ENCODE measurements at places on chromosomes 7 and 10.

- no peak for ATAC-seq
Measured at GRCh38 chr10:60291344-60291930, 98.2 kb downstream of the ANK3 start.

- no peak for ATAC-seq
Measured at GRCh38 chr7:73894733-73895551, 34.0 kb downstream of the TMEM270 start.

DNA sequence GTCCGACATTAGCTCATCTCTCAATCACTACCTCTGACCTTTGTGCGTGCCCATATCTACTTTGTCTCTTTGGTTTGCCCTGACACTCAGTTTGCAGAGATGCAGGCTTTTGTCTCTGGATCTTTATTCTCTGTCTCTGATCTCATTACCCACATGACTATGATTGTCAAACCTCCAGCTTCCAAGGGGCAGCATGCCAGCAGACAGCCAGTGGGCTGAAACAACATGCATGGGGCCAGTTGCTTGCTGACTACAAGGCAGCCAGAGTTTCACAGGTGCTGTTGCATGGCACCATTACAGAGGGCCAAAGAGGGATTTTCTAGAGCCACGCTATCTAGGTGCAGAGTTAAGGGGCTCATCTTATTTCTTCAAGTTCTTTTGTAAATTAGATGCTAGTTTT, 146.2 kb downstream of the SPAG6 start:
- peak; percentile 24 for ATAC-seq

GRCh38 chr10:6049031-6049400, 13.2 kb downstream of the IL2RA start:
- ATAC-seq, result no peak

GRCh38 chr7:69903410-69903809, 305.1 kb downstream of the AUTS2 start:
- no peak for ATAC-seq

GRCh38 chr7:141118767-141119166, 44.9 kb downstream of the TMEM178B start:
- no peak for ATAC-seq

DNA sequence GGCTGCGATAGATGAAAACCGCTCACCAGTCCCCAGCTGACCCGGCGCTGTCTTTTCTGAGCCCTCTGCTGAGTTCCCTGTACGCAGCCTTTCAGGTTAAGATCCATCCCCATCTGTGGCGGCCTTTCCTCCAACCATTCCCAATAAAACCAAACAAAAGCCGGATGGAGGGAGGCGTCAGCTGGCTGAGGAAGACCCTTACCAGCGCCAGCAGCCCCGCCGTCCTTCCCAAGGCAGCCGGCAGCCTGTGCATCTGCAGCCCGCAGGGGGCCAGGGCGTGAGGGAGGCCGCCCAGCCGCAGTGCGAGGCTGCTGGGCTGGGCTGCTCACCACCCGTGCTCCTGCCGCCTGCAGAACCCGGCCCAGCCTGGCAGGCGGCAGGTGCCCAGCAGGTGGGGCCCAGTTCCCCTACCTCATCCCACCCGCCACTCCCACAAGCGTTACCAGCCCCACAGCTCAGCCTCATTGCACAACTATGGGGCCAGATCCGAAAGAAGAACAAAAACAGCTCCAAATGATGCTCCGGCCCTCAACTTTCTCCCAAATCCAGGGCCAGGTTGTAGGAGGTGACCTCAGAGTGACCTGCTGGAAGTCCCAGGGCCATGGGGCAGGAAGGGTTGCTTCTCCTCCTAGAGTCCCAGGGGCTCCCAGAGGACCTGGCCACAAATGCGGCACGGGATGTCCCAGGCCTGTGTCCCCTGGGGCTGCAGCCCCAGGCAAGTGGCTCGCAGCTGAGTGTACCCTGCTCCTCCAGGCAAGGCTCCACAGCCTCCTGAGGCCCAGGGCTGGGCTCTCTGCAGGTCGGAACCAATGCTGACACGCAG, 23.8 kb downstream of the PAPOLB start:
- peak; percentile 75 for ATAC-seq

DNA sequence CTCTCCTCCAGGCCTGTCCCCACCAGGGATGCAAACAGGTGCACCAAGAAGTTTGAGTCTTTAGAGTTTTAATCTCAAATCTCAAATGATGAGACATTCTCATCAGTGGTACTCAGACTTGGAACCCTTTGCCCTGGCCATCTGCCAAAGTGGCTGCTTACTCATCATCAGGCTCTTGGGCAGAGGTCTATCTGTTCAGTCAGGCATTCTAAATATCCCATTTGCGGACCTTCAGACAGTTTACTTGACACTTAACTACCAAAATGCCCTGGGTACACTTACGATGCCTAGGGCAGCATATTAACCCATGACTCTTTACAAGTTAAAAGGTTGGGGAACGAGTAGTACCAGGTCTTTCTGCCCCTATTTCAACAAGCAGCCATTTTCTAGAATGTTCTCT, 61.2 kb upstream of the YAE1 start:
- no peak for ATAC-seq

- ATAC-seq, result no peak
Measured at GRCh38 chr7:106482091-106482490, 178.9 kb downstream of the CCDC71L start.

DNA sequence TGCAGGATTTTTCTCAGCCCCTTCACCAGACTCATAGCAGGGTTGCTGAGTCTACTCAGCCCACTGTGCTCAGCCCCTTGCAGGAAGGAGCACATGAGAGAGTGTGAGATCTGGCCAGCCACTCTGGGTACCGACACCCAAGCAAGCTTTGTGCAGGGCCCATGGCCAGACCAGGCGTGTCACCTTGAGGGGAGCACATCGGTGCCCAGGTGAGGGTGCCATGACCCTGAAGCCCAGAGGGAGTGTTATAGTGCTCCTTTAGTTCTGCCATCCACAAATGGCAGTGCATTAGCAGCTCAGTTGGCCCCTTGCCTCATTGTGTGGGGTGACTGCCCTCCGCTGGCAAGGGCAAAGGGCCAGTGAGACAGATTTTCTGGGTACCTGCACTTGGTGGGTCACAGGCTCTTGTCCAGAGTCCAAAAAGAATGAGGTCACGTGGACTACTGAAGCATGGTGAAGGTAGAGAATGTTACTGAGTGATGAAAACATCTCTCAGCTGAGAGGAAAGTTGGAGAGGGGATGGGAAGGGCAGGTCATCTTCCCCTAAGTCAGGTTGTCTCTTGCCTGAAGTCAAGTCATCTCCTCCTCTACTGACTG, 181.8 kb downstream of the MACC1 start:
- ATAC-seq, result no peak

DNA sequence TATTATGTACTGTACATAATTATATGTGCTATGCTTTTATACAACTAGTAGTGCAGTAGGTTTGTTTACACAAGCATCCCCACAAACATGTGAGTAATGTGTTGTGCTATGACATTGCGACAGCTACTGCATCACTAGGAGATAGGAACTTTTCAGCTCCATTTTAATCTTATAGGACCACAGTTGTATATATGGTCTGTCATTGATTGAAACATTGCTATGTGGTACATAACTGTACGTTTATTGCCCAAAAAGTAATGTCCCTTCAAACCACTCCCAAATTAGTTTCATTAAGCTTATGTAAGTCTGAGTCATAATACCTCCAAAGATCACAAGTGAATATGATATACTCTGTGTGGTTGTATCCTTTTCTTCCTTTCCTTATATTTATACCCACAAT, 183.2 kb upstream of the POT1 start:
- ATAC-seq, result no peak

GRCh38 chr10:5446390-5446926, 34.1 kb downstream of the NET1 start:
- peak; percentile 86 for ATAC-seq

DNA sequence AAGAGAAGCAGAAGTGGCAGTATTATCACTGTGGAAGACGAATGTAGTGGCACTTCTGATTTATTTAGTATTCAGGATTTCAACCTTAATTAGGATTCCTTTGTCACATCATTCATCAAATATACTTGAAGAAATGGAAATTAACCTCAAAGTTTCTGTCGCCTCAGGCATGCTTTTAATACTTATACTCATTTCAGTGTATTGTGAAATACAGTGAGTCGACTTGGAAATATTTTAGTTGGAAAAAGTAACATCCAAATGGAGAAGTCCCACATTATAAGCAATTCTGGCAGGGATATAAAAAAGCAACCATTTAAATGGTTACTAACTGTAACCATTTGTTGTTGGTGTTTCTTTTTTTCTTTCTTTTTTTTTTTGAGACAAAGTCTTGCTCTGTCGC, 648.8 kb downstream of the ARL4A start:
- no peak for ATAC-seq

- no peak for ATAC-seq
Measured at GRCh38 chr7:19362099-19362498, 216.9 kb upstream of the FERD3L start.

GRCh38 chr10:126171555-126171954, 216.7 kb downstream of the ADAM12 start:
- no peak for ATAC-seq

GRCh38 chr7:102089175-102090098, 197.2 kb upstream of the SH2B2 start:
- ATAC-seq, result no peak

DNA sequence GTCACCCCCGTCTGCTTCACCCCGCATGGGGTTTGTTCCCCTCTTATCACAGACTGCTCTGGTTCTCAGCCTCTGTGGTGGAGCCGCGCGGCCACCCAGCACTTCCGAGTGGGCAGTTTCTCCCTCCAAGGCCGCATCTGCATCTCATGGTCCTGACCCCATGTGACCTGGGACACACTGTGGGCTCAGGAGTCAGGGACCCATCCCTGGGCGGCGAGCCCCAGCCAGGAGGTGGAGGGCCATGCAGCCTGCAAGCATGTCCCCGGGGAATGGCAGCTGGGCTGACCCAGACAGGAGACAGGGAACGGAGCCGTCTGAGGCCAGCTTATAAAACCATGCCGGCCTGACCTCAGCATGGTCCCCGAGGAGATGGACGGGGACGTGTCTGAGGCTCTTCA, 25.2 kb upstream of the TTYH3 start:
- ATAC-seq, result no peak

Measured in motor neuron (in vitro differentiated cells).